ENCODE measurements at places on chromosomes 6 and 20.

- DNase-seq, result no peak
Observed at GRCh38 chr6:136684466-136684865, 107.8 kb downstream of the MAP3K5 start.

GRCh38 chr6:45822246-45822812, 193.3 kb downstream of the CLIC5 start:
- DNase-seq, result no peak

DNA sequence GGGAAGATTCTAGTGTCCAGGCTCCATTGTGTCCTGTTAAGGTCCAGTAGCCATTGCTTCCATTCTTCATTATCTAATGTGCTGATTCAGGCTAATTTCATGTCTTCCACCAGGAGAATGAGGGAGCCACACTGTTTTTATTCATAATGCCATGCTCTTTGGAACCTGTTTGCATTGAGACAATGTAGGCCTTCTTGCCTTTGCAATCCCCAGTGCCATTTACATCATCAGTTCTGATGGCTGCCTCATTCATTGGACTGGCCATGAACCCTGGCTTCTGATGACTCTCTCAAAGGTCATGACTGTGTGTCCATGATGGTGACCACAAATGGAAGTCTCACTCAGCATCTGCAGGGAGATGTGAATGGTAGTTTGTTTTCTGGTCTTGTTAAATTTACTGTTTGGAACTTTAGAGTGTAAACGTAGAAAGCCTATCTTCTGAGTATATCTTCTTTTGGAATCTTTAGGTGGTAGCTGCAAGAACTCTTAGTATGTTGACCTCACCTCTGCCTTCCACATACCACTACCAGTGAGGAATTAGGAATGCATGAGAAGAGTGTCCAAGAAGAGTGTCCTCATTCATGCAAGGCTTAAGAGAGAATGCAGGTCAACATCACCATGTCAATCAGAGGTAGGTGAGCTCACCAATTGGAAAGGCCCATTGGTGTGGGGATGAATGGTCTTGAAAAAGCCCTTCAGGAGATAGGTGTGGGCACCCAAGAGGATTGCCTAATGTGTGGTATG, 42.9 kb upstream of the ZFP64 start:
- DNase-seq, result no peak

DNA sequence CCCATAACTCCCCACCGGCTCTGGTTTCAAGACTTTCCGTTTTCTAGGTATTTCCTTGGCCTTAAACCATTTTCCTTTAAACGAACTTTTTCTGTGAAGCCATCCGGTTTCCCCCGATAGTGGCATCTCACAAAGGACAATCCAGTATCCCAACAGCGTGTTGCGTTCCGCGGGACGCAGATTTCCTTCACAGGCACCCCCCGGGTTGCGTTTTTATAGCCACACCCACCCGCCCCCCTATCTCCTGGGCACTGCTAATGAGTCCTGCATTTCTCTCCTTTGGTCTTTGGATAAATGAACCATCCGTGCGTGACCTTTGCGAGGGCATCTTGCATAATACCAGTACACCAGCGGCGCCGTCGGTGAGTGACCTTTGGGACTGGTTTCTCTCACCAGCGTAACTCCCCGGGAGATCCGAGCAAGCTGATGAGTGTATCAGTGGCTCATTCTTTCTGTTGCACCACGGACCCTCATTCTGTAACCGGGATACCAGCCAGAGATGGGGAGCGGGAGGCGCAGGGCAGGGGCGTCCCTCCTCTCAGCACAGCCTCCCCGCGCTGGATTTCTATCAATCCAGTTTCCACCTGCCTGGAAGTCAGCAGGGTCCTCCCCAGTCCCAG, 586 bp upstream of the NQO2 start:
- peak; percentile 83 for DNase-seq

DNA sequence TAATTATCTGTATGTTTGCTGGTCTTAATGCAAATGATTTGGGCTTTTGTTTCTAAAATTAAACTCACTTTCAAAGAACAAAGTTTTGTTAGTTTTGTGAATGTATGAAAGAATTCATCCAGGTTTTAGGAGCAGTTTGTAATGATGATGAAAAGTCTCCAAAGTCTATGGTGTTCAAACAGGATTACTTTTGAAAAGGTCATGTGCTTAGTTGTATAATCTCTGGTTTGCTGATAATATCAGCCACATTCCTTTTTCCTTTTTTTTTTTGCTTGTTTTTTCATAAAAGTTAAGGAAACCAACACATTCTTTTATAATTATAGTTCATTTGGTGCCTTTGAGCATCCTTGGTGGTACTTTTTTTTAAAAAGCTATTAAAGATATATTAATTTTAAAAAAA, 88.9 kb downstream of the RTN4IP1 start:
- DNase-seq, result no peak

DNA sequence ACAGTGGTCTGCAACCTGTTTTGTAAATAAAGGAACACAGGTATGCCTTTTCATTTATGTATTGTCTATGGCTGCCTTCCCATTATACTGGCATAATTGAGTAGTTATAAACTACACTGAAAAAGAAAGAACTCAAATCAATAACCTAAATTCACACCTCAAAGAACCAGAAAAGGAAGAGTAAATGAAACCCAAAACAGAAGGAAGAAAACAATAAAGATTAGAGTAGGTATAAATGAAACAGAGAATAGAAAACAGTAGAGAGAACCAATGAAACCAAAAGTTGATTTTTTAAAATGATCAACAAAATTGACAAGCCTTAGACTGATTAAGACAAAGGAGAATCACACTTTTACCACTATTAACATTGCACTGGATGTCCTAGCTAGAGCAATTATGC, 34.7 kb downstream of the FAM184A start:
- DNase-seq, result no peak

DNA sequence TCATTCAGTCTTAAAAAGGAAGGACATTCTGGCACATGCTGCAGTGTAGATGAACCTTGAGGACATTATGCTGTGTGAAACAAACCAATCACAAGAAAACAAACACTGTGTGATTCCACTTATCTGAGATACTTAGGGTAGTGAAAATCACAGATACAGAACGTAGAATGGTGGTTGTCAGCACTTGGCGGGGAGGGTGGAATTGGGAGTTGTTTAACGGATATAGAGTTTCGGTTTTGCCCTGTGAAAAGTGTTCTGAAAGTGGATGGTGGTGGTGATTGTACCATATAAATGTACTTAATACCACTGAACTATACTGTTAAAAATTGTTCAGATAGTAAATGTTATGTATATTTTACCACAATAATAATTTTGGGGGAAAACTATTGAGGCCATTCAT, 18.4 kb downstream of the KAT14 start:
- DNase-seq, result no peak

DNA sequence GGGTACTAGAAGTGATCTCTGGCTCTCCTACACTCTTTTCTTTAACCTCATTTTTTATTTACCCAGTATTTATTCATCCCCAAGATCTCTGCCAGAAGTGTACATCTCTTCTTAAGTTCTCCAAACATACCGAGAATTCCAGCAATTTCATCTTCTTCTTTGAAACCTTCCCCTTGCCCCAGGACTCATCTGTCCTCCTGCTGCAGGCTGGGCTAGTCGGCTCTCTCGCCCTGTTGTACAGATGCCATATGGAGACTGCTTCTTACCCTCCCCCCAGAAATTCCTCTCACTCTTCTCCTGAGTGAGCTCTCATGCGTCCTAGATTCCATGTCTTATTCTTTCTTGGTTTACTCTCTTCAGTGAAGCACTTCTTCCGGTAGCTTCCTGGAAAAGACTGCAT, 21.9 kb upstream of the PNRC1 start:
- no peak for DNase-seq

DNA sequence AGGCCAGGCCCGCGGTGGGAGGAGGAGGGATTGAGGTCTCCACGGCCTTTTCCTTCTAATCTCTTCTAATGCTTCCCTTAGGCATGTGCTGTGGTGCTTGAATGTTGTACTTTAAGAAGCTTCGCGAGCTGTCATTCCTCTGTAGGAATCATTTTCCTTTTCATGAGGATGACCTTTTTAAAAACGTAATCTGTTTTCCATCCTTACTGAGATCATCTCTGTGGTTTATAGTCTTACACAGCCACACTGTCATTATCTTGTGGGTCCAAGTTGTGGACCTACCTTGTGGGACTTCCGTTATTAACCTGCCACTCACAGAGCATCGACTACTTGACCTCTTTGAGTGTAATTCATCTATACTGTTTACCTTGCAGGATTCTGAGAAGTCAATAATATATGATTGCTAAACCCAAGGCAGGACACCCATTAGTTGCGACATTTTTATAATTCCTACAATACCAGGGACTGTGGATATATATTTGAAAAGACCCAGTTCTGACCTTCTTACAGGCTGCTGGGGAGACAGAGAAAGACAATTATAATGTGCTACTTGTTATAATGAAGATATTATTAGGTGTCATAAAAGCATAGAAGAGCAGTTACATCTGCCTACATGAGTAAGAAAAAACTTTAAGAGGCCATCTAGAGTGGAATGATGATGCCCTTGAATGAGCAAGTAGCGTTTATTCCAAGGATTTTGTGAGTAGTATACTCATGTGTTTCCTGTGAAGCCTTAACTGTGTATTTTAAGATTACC, 842 bp downstream of the SLC25A27 start:
- DNase-seq, result no peak
